ENCODE measurements at places on chromosomes 6 and 20. TPM values are rescaled to one million over a fixed set of nuclear protein-coding genes. Genes with fewer than 3 reads are reported as not detected.

The LY86 gene
- polyA plus RNA-seq = not detected

The POPDC3 gene
- 29.1 TPM for polyA plus RNA-seq

DNA sequence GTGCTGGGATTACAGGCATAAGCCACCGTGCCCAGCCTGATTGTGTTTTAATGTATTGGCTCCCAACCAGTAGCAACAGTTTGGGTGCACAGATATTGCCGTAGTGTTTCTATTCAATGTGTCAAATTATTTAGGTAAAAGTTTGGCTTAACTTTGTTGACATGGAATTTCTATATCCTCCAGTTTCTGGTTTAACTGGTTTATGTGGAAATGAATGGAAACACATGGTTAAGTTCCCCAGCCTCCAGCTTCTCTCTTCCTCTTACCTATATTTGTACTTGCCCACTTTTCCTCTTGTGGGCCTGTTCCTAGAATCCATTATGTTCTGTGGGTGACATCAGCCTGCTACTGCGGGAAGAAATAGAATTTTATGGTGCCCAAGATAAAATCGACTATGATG lies 53.9 kb upstream of the ESR1 start:
- DNase-seq = no peak

DNA sequence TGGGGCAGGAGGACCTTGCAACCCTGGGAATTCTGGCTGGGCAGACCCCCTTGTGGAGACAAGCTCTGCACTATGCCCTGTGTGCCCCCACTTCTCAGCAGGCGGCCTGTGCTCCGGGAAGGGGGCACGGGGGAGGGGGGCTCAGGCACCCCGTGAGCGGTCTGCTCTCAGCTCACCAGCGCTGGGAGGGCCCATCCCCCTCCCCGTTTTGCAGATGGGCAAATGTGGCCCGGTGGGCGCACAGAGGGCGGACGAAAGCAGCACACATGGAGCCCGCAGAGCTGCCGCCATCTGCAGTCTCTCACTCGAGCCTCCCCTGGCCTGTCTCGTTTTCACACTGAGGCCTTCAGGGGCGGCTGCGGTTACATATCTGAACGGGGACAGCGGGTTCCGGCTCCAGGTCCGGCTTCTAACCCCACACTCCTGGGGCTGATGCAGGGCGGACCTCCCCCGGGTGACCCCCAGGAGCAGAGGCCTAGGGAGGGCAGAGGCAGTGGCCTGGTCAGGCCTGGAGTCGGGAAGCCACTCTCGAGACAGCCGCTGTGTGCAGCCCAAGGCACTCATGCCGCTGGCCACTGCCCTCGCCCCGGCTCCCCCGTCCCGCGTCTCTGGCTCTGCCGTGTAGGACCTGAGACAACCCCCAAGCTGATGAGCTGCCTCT lies 13.9 kb downstream of the CHRNA4 start:
- DNase-seq = no peak

DNA sequence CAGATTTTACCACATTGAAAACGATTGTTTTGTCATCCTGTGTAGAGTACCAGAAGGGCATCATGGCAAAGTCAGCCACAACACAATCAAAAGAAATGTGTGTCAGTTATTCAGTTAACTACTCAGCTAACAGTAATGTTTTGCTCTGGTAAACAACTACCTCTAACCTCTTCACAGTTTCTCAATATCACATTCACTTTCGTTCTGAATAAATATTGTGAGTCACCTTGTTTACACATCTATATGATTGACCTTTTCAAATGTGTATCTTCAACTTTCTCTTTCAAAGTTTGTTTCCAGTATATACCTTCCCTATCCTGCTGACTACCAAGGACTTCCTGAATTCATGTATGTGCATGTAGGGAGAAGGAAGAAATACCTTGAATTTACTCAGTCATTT lies 216.6 kb upstream of the UFL1 start:
- no peak for DNase-seq

The TULP4 gene
- polyA plus RNA-seq = 15.9 TPM

The ZSWIM3 gene
- polyA plus RNA-seq = 4.5 TPM

DNA sequence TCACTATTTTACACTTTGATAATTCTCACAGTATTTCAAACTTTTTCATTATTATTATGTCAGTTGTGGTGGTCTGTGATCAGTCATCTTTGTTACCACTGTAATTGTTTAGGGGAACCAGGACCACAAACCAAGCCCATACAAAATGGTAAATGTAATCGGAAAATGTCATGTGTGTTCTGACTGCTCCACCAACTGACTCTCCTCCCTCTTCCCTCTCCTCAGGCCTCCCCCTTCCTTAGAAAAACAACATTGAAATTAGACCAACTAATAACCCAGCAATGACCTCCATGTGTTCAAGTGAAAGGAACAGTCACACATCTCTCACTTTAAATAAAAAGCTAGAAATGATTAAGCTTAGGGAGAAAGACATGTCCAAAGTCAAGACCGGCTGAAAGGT lies 63.8 kb downstream of the GMDS start:
- no peak for DNase-seq

Data from AG04450 (cell line).